ENCODE measurements at places on chromosomes 12 and 14.

DNA sequence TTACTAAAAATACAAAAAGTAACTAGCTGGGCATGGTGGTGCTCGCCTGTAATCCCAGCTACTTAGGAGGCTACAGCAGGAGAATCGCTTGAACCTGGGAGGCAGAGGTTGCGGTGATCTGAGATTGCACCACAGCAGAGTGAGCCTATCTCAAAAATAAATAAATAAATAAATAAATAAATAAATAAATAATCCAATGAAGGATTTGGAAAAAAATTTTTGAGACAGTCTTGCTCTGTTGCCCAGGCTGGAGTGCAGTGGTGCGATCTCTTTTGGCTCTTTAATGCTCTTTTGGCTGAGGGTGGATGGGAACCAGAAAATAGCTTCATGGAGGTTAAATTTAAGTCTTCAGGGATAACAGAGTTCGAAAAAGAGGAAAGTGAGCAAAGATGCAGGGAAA is 11.7 kb downstream of the ATP5MC2 start:
- no peak for DNase-seq

DNA sequence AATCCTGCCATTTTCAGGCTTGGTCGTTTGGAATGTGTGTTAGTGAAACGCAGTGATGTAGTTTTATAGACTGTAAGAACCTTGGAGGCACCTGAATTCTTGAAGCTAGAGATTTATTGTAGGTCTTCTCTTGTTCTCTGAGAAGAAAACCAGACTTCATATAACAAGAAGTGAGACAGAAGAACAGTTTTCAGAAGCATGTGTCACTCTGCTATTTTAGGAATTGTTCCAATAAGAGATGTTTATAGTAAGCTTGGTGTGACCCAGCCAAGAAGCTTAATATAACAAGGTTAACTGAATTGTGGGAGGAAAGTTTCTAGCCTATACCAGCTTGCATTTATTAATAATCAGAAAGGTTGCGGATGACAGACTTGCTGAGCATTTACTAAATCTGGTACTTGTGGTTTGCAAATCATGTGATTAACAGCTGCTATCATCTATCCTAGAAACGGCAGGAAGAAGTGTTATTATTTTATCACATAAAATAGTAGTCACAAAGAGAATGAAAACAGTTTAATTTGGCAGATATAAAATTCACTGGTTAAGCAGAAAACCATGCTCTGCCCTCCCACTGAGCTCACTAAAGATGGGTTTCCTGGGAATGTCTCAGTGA is 49.2 kb upstream of the BCAT1 start:
- no peak for DNase-seq

DNA sequence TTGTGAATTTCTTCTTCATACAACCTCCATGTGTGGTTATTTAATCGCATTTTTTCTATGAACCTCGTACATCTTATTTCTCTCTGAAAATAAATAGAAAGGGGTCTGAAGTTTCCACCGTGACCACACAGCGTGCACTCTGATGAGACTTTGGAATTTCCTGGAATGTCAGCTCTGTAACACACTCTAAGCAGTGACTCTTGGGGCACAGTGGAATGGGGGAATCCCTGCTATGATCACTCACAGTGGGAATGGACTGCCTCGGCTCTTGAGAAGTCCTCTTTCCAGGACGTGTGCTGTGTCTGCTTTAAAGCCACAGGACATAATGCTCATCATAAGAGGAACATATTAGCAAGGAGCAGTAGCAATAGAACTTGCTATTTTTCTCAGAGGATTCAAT is 416.2 kb downstream of the EGLN3 start:
- no peak for DNase-seq

GRCh38 chr14:79791055-79791732 is 420.1 kb downstream of the DIO2 start:
- no peak for DNase-seq

- DNase-seq, result peak; percentile 92
These were observed 45.5 kb upstream of the ST8SIA1 start for GRCh38 chr12:22380031-22380430.

GRCh38 chr12:85405781-85406522 is 125.9 kb downstream of the ALX1 start:
- no peak for DNase-seq

- no peak for DNase-seq
These were observed 23.4 kb downstream of the KIF26A start for GRCh38 chr14:104161602-104162367.

- DNase-seq, result no peak
These were observed 129.1 kb upstream of the TBX3 start for GRCh38 chr12:114812858-114813761.

- no peak for DNase-seq
These were observed 26.7 kb downstream of the TOGARAM1 start for GRCh38 chr14:44988694-44989093.

DNA sequence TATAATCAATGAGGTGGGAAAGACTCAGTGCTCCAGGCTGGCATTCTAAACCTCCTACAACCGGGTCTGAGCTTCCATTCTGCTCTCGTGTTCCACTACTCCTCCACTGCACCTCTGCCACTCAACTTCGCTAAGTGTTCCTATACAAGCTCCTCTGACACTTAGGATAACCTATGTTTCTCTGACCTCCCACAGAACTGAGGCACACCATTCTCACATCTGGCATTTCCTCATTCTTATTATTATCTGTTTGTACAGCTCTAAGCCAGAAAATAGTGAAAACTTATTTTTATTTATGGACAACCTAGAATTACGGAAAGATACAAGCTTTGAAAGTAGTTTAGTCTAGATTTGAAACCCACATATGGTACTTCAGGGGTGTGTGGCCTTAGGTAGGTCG is 127.0 kb downstream of the MED13L start:
- DNase-seq, result no peak

DNA sequence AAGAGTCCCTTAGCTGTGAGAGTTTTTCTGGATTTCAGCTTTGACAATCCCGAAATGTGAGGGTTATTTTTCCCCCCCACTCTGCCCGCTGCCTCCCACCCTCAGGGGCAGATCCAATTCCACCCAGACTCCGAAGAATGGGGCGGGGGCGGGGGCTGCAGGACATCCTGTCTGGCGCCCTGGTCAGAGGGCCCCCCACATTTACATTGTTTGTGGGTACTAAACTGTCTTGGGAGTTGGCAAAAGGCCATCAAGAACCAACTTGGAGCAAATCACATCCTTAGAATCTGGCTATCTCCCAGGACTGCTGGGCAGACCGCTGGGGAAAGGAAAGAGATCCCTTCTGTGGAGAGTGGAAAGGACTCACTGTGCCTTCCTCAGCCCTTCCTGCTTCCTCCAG is 2.4 kb downstream of the EMP1 start:
- no peak for DNase-seq

GRCh38 chr12:59429766-59430165 is 166.1 kb upstream of the SLC16A7 start:
- DNase-seq, result no peak

DNA sequence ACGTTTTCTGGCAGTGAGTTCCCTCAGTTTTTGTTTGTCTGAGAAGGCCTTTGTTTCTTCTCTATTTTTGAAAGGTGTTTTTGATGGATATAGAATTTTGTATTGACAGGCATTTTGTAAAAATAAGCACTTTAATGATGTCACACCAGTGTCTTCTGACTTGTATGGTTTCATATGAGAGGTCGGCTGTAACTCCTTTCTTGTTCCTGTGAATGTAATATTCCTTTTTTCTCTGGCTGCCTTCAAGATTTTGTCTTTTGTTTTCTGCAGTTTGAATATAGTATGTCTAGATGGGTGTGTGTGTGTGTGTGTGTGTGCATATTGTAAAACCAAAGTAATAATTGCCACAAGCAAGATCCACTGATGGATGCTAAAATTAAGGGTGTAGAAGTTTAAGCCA is 67.8 kb upstream of the PSMC1 start:
- DNase-seq, result no peak

- no peak for DNase-seq
These were observed 6.0 kb downstream of the TMX1 start for GRCh38 chr14:51246032-51246431.

DNA sequence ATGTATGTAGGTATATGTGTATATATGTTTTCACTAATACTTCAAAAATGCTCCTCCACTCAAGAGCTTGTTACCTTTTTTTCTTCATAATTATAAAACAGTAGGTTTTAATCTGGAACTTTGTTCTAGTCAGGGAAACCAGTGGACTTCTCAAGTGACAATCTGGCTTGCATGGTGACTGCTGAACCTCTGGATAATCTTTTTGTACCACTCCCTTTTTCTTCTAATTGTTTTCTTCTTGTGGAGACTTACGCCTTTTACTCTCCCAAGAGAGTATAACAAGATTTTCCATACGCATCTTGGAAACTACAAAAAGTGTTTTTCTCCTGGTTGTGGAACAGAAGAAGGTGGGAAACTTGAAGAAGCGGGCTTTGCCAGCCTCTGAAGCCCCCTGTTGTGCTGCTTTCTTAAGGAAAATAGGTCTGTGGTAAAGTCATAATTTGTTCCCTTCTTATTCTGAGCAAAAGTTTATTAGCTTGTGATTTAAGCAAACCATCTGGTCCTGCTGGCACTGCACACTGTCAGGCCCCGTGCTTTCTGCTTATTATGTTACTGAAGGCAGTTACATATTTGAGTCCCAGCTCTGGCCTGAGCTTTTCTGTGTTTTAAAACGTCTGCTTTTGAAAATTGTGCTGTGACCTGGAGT is 291.8 kb downstream of the ERC1 start:
- peak; percentile 17 for DNase-seq

- no peak for DNase-seq
These were observed 4.5 kb downstream of the EFS start for GRCh38 chr14:23360496-23360895.

DNA sequence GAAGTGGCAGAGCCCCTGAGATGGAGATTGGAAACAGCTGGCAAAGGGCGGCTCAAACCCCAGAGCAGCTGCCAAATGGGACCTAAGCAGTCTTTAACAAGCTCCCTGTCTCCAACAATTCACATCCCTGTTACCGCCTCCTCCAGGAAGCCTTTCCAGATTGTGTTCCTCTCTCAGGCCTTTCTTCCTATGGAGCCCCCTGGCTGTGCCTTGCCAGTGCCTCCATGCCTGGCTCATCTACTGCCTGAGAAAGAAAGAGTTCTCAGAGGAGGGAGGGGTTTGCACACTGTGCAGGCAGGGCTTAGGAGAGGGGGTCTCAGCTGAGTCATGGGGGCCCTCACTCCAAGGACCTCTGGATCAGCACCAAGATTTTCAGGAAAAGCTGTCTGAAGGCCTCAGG is 8.8 kb upstream of the KRT74 start:
- no peak for DNase-seq

DNA sequence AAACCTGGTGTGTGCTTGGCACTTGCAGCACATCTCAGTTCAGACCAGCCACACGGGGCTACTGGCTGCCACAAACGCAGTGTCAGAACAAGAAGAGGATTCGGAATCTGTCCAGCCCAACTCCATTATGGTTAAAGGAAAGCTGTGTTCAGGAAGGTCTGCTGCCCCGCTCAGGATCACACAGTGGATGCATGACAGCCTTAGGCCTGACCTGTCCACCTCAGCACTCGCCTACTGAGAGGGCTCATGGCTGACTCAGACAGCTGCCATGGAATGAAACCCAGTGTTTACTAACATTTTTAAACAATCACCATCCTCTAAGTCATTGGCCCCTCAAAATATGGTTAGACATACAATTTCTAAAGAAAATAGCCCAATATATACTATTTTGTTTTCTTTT is 5.6 kb upstream of the NIN start:
- no peak for DNase-seq

DNA sequence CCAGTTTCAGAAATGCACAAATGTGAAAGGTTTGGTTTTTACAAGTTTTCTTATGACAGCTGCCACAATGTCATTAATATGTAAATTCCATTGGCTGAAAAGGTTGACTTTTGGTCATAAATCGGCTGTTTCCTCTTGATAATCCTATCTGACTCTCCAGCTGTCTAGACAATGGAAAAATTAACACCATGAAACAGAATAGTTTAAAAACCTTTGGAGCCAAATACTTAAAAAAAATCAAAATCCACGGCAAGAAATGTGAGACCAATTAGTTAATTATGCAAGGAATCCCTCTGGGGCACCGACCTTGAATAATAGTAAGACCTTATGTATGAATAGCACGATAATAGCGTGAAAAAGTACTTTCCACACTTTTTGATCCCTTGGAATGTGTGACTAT is 138.0 kb downstream of the ZNF664 start:
- DNase-seq, result no peak

DNA sequence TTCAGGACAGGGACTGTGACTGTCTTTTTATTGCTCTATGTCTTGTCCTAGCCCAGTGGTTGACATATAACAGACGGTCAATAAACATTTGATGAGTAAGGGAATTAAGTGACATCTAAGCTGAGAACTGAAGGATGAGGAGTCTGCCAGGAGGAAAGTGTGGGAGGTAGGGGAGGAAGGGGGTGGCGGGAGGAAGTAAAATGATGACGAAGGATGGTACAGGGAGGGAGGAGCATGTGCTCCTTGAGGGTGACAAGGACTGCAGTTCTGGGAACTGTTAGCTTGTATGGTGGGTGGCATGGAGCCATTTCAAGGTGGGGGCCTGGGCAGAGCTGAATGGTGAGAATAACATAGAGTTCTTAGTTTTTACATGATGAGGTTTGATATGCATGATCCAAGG is 64.4 kb downstream of the RGS6 start:
- no peak for DNase-seq

GRCh38 chr14:103546652-103547454 is 15.6 kb downstream of the BAG5 start:
- peak; percentile 77 for DNase-seq

DNA sequence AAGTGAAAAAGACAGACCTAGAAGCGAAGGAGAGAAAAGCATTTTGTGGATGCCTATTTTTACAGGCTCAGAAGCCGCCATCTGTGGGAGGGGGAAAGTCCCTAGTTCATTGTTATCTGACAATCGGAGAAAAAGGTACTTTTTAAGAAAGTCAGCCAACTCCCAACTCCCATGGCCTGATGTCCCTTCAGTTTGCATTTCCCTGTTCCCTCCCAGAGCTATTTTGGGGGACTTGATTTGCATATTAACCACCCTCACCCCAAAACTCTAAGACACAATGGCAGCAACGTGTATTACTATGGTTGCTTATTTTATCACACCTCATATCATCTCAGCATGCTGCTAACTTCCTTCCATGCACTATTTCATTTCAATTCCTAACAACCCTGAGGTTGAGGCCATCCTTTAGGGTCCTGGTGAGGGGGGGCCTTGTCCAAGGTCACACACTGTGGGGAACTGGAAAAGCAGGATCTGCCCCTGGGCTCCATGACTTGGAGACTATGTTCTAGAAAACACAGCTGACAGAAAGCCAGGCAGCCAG is 18.7 kb downstream of the HVCN1 start:
- no peak for DNase-seq

DNA sequence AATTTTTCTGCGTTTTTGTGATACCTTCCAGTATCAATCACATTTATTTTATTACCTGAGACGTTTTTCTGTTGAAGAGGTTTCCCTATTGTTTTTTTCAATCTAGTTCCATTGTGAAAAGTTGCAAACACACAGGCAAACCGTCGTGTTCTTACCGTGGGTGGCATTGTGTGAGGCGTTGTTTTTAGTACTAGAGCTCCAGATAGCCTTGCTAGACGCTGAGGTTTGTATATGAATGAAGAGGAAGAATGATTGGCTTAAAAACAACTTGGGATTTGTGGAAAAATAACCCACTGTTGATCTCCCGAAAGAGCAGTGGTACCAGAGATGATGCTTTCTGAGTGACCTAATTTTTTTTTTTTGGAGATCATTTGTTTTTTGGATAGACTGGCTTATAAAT is 1.0 kb downstream of the SOCS4 start:
- DNase-seq, result no peak

All from hematopoietic multipotent progenitor cell treated with erythropoietin and hydrocortisone succinate and interleukin-3 and kit ligand, for 6 days (in vitro differentiated cells).